ENCODE measurements at places on chromosomes 6 and 20.

DNA sequence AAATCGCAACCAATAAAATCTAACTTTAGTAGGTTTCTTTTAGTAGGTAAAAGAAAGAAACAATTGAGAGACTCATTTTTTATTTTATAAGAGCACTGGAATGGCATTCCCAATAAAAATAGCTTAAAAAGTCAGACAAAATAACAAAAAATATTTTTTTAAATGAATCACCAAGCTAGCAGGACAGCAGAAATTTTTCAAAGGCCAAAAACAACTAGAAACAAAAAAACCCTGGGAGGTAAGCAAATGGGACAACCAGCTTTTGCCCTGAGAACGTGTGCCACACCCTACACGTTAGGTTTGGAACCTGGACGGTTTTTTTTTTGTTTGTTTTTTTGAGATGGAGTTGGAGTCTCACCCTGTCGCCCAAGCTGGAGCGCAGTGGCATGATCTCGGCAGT, 19.6 kb downstream of the GPLD1 start:
- DNase-seq = no peak

GRCh38 chr20:63552481-63553249, 1.3 kb upstream of the FNDC11 start:
- no peak for DNase-seq

DNA sequence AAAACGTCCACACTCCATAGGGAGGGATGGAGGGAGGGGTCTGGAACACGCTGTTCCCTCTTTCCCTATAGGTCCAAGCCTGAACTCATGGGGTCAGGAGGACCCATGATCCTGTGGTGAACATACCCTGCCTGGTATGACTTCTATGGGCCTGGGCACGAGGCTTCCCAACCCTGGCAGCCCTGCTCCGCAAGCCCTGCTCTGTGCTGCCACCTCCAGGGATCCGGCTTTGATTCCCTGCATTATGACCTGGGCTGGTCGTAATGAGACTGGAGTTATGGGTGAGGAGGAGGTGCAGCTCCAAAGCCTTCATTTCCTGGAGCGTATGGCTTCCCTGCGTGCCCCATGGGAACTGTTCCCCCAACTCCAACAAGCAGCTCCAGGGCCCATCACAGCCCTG, 54.9 kb downstream of the CDH22 start:
- DNase-seq = no peak

DNA sequence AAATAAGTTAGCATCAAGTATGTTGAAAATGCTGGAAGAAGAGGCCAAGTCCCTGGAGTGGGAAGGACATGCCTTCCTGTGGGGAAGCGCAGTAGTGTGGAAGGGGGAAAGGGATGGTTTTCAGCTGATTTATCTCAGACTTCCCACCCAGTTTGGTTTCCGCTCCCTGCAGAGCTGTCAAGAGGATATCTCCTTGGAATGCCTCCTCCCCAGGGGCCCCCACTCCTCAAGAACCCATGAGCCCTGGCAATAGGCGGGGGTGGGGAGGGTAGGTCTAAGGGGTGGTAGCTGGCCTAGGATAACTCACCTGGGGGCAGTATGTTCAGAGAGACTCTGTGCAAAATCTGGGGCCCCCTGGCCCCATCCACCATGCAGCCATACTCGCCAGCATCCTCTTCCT, 696 bp downstream of the TREML1 start:
- DNase-seq = no peak

- DNase-seq = no peak
Measured at GRCh38 chr6:31149827-31150447, 7.7 kb downstream of the CCHCR1 start.

- no peak for DNase-seq
Measured at GRCh38 chr6:35558571-35558970, 45.9 kb upstream of the TULP1 start.

GRCh38 chr6:125346926-125347563, 45.3 kb upstream of the HDDC2 start:
- DNase-seq = no peak

DNA sequence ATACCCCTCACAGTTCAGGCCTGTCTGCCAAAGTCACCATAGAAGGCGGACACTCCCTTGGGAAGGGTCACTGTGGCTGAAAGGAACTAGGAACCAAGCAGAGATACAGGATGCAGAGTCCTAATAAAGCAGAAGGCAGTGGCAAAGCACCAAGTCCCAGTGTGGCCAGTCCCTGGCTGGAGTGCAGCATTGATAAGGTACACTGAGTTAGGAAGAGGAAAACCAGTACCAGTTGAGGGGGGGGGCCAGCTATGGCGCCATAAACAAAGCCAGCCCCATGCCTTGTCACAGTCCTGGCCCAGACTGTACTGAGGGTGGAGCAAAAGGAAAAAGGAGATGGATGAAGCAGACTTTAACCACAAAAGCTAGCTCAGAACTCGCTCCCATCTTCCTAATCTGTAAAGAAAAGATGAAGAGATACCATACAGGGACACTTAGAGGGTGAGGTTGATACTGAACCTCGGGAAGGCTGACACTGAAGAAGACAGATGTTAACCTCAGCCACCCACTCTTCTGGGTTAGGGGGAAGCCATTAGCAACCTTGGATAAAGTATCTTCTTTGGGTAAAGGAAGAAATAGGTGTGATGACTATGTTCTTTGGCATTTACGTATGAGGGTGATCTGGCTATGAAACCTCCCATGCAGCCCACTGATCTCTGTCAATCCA, 7.8 kb downstream of the ABHD12 start:
- no peak for DNase-seq

GRCh38 chr20:60101201-60101890, 143.1 kb downstream of the CDH26 start:
- no peak for DNase-seq

DNA sequence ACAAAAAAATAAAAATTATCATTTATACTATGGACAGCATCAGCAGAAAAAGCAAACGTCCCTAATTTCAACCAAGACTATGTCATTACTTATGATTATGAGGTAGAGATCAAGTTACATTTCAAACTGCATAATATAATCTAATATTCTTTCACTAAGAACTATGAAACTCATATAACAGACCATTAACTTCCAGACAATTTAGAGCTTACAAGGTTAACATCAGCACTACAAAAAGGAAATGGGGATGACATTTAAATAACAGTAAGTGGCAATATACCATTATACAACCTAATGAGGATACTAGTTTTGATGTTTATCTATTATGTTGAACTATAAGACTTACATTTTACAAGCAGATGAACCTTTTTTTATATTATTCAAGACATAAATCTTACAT, 261.0 kb upstream of the THEMIS start:
- no peak for DNase-seq

GRCh38 chr6:136739501-136739900, 52.8 kb downstream of the MAP3K5 start:
- no peak for DNase-seq

GRCh38 chr6:25462235-25462897, 183.2 kb downstream of the CARMIL1 start:
- DNase-seq = no peak

- DNase-seq = no peak
Measured at GRCh38 chr6:80382811-80383210, 276.3 kb downstream of the BCKDHB start.

- DNase-seq = no peak
Measured at GRCh38 chr6:144921206-144921975, 636.3 kb downstream of the UTRN start.

Measured in stimulated activated CD8-positive, alpha-beta memory T cell treated with anti-CD3 and anti-CD28 coated beads, Interleukin-4, amount 100 ng/mL, for 1 hour (primary cell).